Astrocyte (in vitro differentiated cells and primary cell): ENCODE measurements at places on chromosomes 4 and X.

- DNase-seq, result no peak
Measured at GRCh38 chr4:183096276-183096965, 2.6 kb upstream of the WWC2 start.

GRCh38 chr4:94636004-94636403 is 121.8 kb upstream of the BMPR1B start:
- DNase-seq, result peak; percentile 65

GRCh38 chr4:16007471-16008095 is 44.6 kb upstream of the FGFBP2 start:
- no peak for DNase-seq

GRCh38 chr4:82667761-82668480 is 106.1 kb upstream of the TMEM150C start:
- DNase-seq, result peak; percentile 68

GRCh38 chr4:141853091-141853764 is 216.8 kb downstream of the IL15 start:
- no peak for DNase-seq

- peak; percentile 76 for DNase-seq
Measured at GRCh38 chr4:161577579-161578301, 586.1 kb downstream of the FSTL5 start.

DNA sequence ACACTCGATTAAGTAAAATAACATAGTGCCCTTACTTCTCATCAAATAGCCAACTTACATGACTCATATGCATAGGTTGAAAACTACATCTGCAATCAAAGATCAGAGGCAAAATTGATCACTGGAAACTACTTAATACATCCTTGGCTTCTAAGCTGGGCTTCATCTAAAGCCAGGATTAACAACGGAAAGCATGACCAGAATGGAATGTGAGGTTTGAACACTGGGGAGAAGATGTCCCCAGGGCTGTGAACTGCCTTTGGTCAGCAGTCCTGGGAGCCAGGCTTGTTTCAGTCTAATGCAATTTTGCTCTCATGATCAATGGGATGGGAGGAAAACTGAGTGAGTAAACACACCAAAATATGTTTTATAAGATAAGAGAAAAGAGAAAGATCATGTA is 192.5 kb upstream of the TTC29 start:
- DNase-seq, result no peak
